Mucosa of descending colon (tissue), 3 donors: ENCODE measurements at places on chromosomes 12 and 14.

GRCh38 chr12:70581208-70581607, 56.0 kb downstream of the PTPRB start:
- no peak for DNase-seq

- DNase-seq: no peak
These were observed 846 bp upstream of the MTHFD1 start for GRCh38 chr14:64387232-64387781.

GRCh38 chr14:94769391-94770250, at the start of gene GSC:
Gene GSC, minus strand, starts transcription at chr14:94770113. Its CDS starts 98 bp downstream, at chr14:94770015.
- peak; percentile 31 for DNase-seq

GRCh38 chr12:74031045-74031444, 506.6 kb upstream of the ATXN7L3B start:
- DNase-seq: no peak

GRCh38 chr12:64387197-64387816, 3.3 kb downstream of the C12orf56 start:
- DNase-seq: no peak

DNA sequence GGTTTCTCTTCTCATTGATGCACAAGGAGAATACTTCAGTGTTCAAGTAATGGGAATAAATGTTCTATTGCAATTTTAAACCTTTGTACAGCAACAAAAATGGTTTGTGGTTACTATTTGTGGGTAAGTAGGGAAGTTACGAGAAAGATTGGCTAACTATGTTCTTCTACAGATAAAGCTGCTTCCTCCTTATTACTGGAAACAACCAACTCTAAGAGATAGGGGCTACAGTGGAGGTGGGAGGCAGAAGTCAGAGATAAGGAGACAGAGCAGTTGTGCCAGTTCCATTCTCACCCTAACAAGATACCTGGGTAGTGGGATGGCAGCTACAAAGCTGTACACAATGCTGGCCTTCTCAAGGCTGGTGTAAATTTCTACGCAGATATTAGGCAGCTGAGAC, 16.2 kb downstream of the NOXRED1 start:
- no peak for DNase-seq

GRCh38 chr14:50954811-50955372, 10.6 kb upstream of the PYGL start:
- DNase-seq: no peak

DNA sequence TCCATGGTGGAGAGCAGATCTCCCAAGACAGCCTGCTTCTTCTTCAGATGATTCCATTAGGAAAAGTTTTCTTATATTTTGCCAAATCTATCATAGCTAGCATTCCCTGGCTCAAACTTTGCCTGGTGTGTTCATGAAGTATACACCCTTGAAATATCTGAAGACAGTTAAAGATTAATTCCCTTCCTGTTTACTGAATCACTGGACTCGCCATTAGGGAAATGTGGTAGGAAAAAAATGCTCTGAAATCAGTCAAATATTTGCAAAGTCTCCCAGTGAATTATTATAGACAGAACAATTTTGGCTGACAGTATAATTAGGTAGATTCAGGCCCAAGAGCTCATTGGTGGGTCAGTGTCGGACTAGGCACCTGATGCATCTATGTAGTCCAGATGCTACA, 86.5 kb downstream of the PDZRN4 start:
- no peak for DNase-seq

DNA sequence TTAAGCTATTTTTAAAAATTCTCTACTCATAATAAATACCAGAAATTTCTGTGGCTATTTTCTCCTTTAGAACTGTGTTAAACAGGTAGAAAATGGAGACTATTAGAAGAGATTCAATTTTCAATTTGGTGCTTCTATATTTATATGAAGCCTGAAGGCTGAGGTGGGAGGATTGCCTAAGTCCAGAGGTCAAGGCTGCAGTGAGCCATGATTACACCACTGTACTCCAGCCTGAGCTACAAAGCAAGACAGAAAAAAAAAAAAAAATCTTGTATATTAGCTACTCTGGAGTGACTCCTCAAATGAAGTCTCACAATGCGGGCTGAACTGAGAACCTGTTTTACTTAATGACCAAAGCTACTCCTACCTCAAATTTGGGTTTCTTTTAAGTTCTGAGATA, 9.8 kb upstream of the DPF3 start:
- no peak for DNase-seq

- peak; percentile 24 for DNase-seq
These were observed 95.9 kb downstream of the OTOGL start for GRCh38 chr12:80195074-80195726.

- no peak for DNase-seq
These were observed 126.9 kb downstream of the GPHN start for GRCh38 chr14:66634876-66635275.

- DNase-seq: no peak
These were observed 31.3 kb upstream of the TMEM263 start for GRCh38 chr12:106924268-106924861.

GRCh38 chr12:57627501-57628279, 5.3 kb downstream of the B4GALNT1 start:
- DNase-seq: no peak

DNA sequence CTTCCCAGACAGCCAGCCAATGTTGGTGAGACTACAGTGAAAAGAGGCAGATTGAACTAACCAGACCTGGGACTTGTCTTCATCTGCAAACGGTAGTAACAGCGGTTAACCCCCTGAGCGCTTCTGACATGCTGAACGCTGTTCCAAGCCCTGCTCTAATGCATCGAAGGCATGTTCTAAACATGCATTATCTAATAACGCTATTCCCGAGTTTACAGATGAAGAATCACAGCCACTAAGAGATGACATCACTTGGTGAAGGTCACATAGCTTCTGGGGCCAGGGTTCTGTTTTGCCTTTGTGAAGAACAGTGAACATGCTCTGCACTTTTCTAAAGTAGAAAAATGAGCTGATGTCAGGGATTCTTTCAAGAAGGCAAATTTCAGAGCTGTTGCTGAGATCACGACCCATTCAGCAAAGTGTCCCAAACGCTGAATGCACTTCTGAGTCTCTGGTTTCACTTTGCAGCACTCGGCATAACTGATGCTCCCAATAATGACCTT, 56.0 kb downstream of the FOS start:
- no peak for DNase-seq

- no peak for DNase-seq
These were observed 30.7 kb downstream of the SSPN start for GRCh38 chr12:26226122-26226521.

GRCh38 chr12:12466157-12466556, 96.5 kb downstream of the DUSP16 start:
- DNase-seq: no peak

DNA sequence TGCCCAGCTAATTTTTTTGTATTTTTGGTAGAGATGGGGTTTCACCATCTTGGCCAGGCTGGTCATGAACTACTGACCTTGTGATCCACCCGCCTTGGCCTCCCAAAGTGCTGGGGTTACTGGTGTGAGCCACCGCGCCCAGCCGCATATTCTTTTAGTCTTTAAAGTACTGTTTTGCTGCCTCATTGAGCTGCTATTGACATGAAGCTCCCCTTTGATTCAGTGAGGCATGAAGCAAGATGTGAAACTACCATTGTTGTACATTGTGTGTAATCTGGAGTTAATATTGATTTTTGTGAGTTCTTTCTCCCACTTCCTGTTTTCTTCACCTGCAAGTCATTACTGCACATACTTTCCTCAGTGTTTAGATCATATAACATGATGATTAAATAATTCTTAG, 80.8 kb downstream of the MNAT1 start:
- DNase-seq: no peak

DNA sequence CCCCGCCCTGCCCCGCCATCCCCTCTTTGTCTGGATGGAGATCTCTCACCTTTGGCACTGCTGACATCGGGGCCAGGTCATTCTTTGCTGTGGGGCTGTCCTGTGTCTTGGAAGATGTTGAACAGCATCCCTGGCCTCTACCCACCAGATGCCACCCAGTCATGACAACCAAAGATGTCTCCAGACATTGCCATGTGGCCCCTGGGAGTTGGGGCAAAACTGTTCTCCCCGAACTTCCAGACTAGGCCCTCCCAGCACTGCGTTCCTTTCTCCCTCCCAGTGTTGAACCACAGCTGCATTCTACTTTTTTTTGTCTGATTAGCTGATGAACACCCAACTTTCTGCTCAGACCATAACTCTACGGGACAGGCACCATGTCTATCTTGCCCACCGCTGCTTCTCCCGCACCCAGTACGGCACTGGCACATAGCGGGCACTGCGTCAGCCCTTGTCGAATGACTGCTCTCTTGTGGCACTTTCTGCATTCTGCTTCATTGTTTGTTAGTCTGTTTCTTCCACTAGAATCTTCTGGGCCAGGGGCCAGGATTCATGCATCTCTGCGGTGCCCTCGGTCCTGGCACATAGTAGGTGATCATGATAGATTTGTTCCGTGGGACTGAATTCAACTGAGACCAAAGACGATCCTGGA, 13.1 kb upstream of the MYL2 start:
- no peak for DNase-seq

- peak; percentile 29 for DNase-seq
These were observed 28.6 kb downstream of the CEP170B start for GRCh38 chr14:104893435-104894207.

- no peak for DNase-seq
These were observed 6.8 kb downstream of the OR10A7 start for GRCh38 chr12:55227643-55228042.

DNA sequence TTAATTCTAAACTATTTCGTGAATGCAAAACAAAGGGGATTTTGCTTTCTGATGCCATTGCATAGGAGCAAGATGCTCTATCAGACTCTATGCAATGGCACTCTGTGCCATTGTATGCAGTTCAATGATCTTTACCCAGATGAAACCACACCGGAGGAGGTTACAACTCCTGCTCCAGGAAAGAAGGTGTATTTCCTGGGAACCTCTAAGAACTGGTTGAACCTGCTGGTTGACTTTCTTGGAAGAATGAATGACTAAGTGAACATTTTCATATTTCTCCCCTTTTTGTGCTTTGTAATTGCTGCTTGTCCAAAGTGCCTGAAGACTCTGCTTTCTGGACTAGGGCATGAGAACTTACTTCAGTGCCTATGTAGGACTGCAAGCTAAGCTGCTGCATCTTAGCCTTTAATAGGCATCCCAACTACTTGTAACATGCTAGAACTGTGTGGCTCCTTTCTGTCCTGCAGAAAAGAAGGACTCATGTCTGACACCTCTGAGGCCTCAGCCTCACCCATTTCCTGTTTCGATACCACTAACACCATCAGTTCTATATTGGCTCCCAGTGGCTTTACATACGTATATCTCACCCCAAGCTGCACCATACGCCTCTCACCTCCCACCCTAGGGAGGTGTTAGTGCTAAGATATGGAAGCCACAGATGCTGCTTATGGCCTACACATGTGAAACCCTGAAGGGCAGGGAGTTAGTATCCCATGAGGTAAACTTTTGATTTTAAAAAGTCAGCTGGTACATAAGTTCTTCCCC, 193.5 kb upstream of the CNOT2 start:
- no peak for DNase-seq

GRCh38 chr14:63011623-63012022, 33.6 kb downstream of the KCNH5 start:
- DNase-seq: no peak

DNA sequence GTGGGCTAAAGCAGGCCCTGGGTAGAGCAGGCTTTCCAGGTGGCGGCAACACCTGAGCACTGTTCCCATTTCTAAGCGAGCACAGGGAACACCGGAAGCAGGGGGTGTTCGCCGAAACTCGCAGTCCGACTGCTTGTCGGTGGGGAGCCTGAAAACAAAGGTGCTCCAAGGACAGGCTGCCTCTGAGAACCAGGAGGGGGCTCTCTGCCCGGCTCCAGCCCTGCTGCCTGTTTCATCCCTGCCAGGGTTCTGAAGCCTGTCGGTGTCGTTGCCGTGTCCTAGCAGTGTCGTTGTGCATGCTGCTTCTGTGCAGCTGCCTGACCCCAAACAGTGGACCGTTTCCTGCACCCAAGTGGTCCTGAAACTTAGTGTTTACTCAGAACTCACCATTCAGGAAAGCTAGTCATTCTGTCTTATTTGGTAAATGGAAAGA, 21.8 kb downstream of the CCNK start:
- no peak for DNase-seq
